ENCODE measurements at places on chromosomes 5 and 9.

DNA sequence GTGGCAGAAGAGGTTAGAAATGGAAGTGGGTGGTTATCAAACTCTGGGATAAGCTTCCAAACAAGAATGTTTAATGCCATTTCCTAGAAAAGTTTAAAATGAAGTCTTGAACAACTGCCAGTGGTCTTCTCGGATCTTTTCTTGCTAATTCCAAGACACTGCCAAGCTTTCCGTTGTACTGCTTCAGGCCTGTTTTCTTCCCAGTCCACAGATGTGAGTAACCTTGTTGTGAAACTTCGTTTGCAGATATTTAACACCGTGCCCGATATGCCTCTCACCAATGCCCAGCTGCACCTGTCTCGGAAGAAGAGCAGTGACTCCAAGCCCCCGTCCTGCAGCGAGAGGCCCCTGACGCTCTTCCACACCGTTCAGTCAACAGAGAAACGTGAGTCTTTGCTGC, 269.8 kb downstream of the NR3C1 start:
- DNase-seq = no peak

DNA sequence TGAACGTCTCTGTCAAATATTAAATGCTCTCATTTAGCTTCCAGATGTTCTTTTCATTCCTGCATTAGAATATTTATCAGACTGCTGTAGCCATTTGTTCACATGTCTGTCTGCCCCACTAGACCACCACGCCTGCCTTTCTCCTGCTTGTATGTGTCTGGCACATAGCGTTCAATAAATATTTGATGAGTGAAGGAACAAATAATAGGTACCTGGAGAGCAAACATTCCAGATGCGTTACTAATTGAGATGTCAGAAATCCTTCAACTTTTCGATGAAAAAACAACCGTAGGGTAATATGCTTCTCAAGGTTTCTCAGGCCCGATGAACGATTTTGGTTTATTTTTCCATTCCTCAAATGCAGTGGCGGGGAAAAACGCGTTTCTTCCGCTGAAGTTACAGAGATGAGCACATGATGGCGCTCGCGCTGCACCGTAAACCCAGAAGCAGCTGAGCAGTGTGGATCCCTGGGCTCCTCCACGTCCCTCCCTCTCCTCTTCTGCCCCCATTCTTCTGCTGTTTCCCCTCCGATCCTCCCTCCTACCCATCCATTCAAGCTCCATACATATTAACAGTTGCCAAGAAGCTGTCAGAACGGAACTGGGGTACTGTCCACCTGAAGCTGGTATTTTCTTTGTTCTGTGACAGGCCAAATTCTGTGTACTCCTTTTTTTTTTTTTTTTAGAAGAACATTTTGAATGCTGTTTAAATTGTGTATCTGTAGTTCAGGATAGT, 245.4 kb downstream of the MPDZ start:
- DNase-seq = peak; percentile 66

DNA sequence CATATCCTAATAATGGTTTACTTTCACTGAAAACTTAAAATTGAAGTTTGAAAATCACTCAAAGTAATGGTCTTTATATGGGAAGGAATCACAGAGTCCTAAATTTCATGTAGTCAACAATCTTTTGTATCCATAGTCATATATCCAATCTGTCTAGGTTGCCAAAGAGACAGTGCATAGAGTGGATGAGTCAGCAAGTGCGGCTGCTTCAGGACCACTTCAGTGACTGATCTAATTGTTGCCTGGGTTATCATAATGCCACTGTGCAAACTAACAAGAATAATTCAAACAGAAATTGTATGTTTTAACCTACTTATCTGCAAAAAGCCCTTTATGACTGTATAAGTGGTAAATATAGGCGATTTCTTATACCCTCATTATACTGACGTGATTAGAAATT, 211.3 kb upstream of the PRR16 start:
- DNase-seq = no peak

- DNase-seq = no peak
These were observed 186.5 kb downstream of the EFNA5 start for GRCh38 chr5:107484281-107484680.

DNA sequence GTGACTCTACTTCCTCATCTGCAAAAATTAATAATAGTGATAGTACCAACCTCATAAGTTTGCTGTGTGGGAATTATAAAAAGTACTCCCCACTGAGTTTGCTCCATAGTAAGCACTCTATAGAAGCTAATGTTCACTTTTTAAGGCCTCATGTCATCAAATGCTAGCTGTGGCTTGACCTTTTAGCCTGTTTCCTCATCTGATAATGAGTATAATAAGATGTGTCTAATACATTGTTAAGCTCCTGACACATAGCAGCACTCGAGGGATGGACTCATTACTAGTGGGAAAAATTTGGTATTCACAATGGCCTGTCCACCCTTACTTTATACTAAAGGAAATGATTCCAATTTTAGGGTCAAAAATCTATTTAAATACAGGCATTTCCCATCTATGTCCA, 26.1 kb upstream of the CAST start:
- no peak for DNase-seq

- no peak for DNase-seq
These were observed 387.9 kb downstream of the MAT2B start for GRCh38 chr5:163893281-163893680.

GRCh38 chr5:86626149-86626548, 8.4 kb downstream of the COX7C start:
- DNase-seq = no peak

DNA sequence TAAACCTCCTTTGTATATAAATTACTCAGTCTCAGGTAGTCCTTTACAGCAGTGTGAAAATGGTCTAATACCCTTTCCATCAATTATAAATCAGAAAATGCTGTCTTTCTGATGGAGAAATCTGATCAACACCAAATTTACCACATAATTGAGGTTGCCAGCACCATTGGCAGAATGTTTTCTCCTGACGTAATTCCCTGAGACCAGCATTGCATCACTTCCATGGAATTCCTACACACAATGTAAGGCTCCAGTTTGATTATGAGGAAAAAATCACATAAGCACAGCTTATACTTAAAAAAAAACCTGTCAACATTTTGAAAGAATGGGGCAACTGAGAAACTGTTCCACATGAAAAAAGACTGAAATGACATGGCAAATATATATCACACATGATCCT, 618.7 kb upstream of the CDH6 start:
- no peak for DNase-seq

DNA sequence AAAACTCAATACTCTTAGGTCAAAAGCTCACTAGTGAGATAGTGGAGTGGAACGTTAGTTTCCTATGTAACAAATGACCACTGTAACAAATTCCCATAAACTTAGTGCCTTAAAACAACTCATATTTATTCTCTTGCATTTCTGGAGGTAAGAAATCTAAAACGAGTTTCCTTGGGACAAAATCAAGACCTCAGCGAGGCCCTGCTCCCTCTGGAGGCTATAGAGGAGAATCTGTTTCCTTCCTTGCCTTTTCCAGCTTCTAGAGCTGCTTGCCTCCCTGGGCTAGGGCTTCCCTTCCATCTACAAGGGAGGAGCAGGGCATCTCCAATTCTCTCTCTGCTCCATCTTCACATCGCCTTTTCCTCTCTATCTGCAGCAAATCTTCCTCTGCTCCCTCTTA, 32.0 kb downstream of the SEMA5A start:
- no peak for DNase-seq

GRCh38 chr5:131475541-131475941, 159.5 kb downstream of the RAPGEF6 start:
- no peak for DNase-seq

GRCh38 chr9:95018099-95018936, 291.8 kb downstream of the AOPEP start:
- no peak for DNase-seq

- no peak for DNase-seq
These were observed 6.0 kb downstream of the KIF24 start for GRCh38 chr9:34322899-34323591.

- no peak for DNase-seq
These were observed 8.3 kb upstream of the LCN1 start for GRCh38 chr9:135512904-135513303.

- peak; percentile 21 for DNase-seq
These were observed 42.0 kb downstream of the IQGAP2 start for GRCh38 chr5:76445063-76445462.
